ENCODE measurements at places on chromosomes 7 and 10.

DNA sequence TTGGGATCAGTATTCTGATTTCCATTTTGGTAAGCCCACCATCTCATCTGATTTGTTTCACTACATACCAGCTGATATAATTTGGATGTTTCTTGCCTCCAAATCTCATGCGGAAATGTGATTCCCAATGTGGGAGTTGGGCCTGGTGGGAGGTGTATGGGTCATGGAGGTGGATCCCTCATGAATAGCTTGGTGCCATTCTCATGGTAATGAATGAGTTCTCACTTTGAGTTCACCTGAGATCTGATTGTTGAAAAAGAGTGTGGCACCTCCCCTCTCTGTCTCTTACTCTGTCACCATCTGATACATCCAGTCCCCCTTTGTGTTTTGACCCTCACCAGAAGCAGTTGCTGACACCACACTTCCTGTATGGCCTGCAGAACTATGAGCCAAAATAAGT lies 347.3 kb downstream of the ARL4A start:
- no peak for DNase-seq

GRCh38 chr7:21947056-21947455 lies 1.4 kb upstream of the CDCA7L start:
- no peak for DNase-seq

GRCh38 chr7:73436031-73436929 lies 2.7 kb downstream of the FZD9 start:
- no peak for DNase-seq

- peak; percentile 86 for DNase-seq
Observed at GRCh38 chr7:150755473-150756099, 18.4 kb downstream of the GIMAP5 start.

DNA sequence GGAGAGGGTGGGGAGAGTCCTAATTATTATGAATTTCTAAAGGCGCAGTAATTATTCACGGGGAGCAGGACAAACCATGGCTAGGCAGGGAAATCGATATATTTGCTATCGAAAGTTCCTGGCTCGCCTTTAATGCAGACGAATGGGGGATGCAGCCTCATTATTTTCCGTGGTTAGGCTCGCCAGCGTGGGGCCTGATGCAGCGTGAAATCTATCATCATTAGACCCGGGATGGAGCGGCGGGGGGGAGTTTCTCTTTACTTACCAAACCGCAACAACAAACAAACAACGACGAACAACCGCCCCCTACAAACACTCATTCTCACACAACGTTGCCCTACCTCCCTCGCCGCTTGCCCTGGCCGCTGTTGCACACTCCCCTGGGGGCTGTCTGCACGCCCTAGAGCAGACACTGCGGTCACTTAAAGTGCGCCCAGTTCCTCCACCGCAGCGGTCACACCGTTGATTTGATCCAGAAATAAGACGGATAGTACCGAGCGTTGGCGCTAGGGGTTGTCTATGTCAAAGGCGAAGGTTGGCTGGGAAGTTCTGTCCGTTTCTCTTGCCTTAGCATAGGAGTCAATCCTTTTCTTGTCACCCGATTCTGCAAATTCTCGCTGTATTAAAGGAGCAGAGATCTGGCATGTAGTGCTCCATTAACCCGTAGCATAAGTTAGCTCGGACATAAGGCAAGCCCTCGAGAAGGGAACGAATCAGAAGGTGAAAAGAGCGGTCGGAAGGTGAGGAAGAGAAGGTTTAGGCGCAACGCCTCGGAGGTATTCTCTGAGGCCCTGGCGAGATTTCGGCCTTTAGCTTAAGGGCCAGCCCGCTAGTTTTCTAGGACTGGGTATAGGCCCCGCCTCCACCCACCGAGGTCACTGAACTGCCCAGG lies 10.4 kb downstream of the NXPH1 start:
- no peak for DNase-seq

DNA sequence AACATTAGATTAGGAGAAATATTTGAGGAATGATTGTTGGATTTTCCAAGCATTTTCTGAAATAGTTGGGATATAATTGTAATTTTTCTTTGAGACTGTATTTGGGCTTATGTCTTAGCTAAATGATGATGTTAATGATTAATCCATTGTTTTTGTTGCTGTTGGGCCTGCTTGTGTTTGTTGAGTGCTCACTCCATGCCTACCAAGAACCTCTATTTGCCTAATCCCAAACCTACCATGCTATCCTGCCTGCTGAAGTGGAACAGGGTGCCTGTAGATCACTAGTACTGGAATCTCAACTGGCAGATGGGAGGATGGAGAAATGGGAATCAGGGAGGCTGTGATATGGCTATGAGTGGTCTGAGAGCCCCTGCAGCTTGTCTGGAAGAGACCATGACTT lies 565.5 kb downstream of the SORCS3 start:
- no peak for DNase-seq

DNA sequence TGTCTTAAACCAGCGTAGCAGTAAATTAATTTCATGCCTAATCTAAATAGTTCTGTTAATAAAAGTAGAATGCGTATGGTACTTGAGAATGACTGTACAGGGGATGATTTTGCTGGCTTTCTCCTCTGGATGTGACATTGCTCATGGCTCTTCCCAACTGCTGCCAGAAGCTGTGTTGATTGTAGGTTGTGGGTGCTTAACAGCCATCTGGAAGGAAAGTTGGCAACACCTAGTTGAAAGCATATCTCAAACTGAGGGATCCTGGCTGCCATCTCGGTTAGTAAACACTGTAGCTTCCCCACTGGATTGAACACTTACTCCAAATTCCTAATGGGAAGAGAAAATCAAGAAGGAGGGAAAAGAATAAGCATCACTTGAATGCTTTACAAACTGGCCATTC lies 130.9 kb downstream of the NXPH1 start:
- DNase-seq, result no peak

GRCh38 chr10:35781643-35782035 lies 139.5 kb upstream of the FZD8 start:
- DNase-seq, result no peak
